Kidney (tissue), 22 donors: ENCODE measurements at places on chromosomes 12 and 14. TPM values are rescaled to one million over a fixed set of nuclear protein-coding genes. Genes with fewer than 3 reads are reported as not detected.
A peak's percentile ranks its signal among the peaks of the same experiment; 100 is the strongest.

Gene GNB3
- polyA plus RNA-seq, result 1.4 TPM

Gene DCTN2
- polyA plus RNA-seq, result 133 TPM

DNA sequence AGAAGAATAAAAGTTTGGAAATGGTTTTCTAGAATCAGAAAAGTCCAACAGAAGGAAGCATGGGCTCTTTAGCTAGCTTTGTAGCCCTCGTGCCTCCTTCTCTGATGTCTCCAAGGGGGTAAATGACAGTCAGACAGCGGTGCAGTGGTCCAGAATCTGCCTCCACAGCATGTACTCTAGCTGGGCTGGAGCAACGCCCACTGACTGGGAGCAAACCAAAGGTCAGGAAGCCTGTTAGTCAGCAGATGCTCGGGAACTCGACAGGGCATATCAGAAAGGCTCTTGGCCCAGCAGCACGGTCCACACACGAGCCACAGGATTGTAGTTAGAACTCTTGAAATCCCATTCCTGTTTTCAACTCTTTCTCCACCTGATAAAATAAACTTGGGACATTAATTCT lies 164.3 kb downstream of the GRIN2B start:
- DNase-seq, result no peak

Gene TTC6
- not detected for polyA plus RNA-seq

DNA sequence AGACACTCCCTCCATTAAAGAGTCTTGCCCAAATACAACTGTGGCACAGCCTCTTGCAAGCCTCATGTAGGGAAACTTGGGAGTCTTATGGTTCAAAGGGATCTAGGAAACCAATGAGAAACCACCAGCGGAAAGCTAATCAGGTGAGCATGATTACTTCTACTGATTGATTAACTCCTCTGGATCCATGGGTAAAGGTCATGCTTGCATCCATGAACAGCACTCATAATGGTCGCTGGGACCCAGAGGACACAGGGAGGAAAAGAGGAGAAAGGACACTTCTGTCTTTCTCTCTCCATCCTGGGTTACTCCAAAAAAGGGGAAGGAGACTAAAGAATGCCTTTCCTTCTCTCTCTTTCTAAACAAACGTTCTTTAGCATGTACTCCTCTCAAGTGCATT lies 1397.2 kb downstream of the LRFN5 start:
- DNase-seq, result no peak

DNA sequence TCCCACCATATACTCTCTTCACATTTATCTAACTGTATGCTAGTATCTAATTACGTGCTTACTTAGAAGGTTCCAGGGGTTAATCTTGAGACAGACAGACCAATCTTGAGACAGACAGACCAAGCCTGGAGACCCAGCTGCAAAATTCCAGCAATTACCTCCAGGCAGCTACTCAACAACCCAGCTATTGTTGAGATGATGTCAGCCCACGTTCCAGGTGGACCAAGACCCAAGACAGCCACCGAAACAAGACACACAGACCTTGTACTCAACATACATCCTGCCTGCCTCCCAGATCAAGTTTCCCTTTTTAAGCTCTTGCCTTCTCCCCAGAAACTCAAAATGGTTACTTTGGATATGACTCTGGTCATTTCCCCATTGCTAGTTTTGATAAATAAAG lies 64.9 kb upstream of the VASH1 start:
- DNase-seq, result no peak

GRCh38 chr12:65792724-65793123 lies 31.6 kb upstream of the HMGA2 start:
- no peak for DNase-seq

Gene RAP1B
- polyA plus RNA-seq, result 102 TPM

GRCh38 chr12:123384318-123384993 lies 524 bp downstream of the KMT5A start:
- DNase-seq, result peak; percentile 16

- DNase-seq, result no peak
Measured at GRCh38 chr12:30925607-30926242, 823 bp upstream of the TSPAN11 start.
